ENCODE measurements at places on chromosomes 13 and 19.

GRCh38 chr19:33689138-33689746 lies 67.5 kb downstream of the CHST8 start:
- DNase-seq: no peak

- no peak for DNase-seq
These were observed 11.2 kb downstream of the KRTDAP start for GRCh38 chr19:35478794-35479677.

GRCh38 chr13:60627071-60627686 lies 230.2 kb downstream of the TDRD3 start:
- DNase-seq: no peak

DNA sequence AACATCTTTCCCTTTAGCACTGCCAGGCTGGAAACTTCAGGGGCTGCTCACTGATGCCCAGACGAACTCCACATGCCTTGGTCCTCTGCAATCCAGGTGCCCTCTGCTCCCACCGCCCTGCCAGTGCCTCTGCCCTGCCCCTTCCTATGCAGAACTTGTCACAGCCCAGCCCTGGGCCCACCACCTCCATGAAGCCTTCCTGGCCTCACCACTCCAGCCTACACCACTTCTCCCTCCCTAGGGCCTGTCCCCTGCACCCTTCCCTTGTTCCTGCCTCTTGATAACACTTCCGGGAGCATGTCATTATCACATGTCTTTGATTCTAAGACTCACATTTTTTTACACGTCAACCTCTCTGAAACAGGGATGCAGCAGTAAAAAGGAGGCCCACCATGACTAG lies 627.2 kb downstream of the UQCRFS1 start:
- no peak for DNase-seq

DNA sequence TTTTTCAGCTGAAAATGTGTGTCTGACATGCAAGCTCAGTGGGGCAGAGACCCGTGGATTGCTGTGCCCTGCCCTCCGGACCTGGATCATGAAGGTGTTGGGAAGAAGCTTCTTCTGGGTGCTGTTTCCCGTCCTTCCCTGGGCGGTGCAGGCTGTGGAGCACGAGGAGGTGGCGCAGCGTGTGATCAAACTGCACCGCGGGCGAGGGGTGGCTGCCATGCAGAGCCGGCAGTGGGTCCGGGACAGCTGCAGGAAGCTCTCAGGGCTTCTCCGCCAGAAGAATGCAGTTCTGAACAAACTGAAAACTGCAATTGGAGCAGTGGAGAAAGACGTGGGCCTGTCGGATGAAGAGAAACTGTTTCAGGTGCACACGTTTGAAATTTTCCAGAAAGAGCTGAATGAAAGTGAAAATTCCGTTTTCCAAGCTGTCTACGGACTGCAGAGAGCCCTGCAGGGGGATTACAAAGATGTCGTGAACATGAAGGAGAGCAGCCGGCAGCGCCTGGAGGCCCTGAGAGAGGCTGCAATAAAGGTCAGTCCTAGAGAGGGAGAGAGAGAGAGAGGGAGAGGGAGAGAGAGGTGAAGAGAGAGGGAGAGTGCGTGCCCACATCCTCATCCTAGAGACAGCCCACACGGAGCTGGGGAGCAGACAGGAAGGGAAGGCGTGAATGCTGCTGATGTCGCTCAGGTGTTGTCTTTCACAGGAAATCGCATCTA lies 5.1 kb upstream of the DCUN1D2 start:
- DNase-seq: no peak

DNA sequence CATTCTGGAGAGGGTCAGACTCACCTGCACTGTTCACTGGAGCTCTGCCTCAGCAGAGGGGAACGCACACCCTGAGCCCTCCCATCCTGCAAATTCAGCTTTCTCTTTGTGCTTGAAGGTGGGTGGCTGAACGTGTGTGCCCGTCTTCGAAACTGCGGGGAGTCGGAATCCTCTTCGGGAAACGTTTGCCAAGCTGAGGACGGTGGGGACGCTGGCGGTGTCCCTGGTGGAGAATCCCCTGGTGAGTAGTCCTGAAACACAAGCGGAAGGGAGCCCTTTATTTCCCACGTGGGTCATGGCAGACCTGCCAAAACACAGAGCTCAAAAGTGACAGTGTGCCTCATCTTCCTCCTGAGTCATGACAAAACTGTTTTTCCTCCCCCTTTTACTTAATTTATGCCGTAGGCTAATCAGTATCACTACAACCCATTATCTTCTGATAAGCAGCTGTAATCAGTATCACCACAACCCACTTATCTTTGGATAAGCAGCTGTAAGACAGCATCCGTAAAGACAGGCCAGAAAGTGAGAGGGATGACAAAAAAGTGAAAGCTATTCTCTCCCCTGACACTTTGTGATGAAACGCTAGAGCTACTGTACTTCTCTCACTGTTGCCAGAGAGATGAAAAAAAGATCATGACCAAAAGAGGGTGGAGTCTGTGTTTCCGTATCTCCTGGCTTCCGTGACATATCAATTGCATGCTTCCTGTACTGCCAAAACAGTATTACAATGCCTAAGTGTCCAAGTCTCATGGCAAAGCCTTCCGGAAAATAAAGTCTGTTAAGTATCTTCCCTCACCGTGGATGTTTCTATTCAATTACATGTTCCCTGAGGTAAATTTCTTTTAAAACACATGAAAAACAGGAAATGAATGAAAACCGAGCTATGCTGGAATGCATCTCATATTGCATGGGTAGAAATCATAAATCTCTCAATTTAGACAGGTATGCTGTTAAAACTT lies 155.5 kb downstream of the TBC1D4 start:
- DNase-seq: peak; percentile 34

DNA sequence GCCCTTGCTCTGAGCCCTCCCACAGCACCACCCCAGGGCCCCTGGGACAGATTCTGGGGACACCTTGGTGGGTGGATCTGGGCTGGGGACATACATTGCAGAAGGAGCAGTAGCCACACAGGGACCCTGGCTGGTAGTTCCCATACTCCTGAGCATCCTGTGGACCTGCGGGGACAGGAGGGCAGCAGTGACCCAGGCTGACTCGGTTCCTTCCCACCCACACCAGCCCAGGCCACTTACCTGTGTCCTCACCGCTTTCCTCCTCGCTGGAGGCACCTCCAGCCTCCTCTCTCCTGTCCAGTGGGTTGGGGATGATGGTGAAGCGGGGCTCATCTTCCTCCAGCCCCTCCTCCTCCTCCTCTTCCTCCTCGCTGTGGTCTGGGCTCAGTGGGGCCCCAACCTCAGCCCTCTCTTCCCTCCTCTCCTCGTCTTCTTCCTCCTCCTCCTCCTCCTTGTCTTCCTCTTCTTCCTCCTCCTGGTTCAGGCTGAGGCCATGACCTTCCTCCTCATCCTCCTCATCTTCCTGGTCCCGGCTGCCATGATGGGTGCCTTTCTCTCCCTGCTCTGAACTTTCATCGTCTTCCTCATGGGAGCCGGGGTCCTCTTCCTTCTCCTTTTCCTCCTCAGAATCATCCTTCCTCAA lies 1.9 kb downstream of the HRC start:
- DNase-seq: no peak

GRCh38 chr19:611481-611868 lies 21.8 kb downstream of the HCN2 start:
- DNase-seq: no peak

DNA sequence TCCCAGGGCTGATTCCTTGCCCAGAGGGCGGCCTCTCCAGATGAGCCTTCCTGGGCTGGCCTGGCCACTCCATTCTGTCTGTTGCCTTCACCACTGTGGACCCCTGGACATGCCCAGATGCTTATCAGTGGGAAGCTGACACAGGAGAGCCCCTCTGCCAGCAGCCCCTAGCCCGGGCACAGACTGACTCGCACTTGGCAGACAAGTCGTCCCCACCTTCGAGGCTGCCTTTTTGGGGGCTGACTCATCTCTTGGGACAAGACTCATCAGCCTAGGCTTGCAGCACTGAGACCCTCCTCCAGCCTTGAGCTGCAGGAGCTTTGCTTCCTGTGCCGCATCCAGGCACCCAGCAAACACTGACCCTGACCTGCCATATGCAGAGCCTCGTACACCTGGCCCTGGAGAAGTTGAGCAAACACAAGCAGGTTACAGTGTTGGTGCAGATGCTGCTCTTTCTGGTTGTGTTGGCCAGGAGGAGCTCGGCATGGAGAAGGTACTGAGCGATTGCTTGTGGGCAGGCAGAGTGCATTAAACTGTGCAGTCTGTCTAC lies 8.1 kb downstream of the CHST8 start:
- no peak for DNase-seq

DNA sequence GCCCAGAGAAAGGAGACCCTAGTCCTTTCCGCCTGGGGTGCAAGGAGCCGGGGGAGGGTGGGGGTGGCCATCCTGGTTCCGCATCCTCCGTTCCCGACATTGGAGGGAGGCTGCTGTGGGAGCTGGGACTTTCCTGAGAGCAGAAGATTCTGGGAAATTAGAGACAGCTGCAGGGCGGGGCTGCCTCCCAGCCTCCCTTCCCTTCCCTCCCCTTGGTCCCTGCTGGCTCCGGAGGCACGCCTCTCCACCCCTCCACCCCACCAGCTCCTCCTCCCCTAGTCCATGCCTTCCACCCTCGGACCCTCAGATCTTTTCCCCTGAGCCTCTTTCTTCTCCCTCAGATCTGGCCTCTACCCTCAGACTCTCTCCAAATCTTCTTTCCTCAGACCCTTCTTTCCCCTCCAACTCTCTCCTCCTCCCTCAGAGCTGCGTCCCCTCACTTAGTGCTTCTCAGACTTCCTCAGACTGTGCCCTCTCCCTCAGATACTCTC lies 3.1 kb upstream of the BCL3 start:
- DNase-seq: no peak

GRCh38 chr13:114111577-114111976 lies 20.8 kb downstream of the RASA3 start:
- no peak for DNase-seq

GRCh38 chr13:100100115-100100879 lies 11.4 kb downstream of the PCCA start:
- DNase-seq: no peak

DNA sequence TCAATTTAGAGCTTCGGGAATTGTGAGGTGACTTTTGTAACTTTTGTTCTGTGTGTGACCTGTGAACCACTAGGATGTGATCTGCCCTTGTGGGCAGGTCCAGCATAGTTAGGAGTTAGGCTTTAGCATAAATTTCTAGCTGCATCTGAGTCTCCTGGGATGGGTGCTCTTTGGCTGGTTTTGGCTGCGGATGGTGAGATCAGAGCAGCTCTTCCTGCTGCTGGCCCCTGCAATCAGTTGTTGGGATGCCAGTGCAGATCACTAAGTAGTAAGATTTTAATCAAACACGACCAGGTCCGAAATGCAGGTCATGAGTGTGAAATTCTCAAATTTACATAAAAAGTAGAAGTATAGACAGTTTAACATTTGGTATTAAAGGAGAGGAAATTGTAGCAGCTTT lies 8.5 kb downstream of the CEBPG start:
- DNase-seq: no peak

GRCh38 chr13:83450591-83450990 lies 431.7 kb downstream of the SLITRK1 start:
- DNase-seq: no peak

GRCh38 chr19:45640849-45641273 lies 1.7 kb upstream of the EML2 start:
- DNase-seq: no peak

GRCh38 chr19:13366529-13367143 lies 139.6 kb downstream of the CACNA1A start:
- no peak for DNase-seq

DNA sequence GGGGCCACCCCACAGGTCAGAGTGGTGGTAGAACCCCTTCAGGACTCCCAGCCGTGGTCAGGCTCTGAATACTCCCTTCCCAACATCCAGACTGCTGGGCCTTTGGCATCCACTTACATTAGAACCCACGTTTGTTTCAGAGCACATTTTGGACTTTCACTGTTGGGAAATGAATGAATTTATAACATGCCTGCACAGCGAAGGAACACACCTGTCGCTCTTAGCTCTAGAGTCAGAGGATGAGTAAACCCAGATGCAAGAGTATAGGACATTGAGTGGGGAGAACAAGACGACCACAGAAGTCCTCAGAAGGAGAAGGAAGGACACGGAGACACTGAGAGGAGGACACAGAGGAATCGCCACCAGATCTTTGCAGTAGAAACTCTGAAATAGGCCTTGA lies 30.9 kb downstream of the SHISA2 start:
- no peak for DNase-seq

DNA sequence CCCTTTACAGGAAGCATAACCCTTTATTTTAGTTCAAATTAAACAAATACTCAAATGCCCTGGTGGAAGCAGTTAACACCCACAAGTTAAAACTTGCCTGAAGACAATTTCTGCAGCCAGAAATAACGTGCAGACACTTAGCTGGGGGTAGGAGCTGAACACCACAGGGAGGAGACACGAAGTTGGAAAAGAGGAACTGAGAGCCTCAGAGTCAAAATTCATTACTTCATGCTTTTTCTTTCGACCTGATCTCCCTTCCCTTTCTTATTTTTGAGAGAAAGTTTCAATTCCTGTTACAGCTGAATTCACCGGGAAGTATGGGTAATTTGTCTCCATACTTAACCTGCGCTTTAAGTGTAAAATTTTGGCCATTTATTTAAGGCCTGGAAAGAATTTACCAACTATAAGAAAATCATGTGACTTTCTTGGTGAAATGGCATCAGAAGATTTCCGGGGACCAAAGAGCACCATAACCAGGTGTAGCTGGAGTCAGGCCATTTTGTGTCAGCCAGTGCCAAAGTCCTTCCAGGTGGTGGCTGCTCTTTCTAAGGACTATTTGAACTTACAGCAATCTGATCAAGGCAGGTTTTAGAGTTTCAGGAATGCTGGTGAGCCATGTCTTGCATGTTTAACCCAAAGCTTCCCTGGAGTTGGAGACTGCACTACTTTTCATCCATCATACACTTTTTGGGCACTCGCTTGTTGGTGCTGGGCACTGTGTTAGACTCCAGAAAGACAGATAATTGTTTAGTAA lies 46.5 kb upstream of the RCBTB2 start:
- no peak for DNase-seq

DNA sequence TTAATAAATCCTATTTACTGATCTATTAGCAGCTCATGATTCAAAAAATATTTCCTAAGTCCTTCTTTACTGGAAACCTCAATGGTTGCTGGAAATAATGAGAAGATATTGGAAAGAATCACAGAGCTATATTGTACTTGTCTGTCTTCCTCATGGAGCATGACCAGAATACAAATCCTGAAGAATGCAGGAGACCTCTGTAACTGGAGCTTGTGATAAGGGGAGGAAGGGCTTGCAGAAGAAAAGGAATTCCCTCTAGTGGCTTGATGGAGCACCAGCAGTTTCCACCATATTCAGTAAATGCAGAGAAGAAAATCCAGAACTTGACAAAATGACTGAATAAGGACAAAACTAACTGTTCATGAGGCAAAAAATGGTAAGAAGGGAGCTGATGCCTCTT lies 1333.1 kb downstream of the EFNB2 start:
- DNase-seq: no peak
